Inflammatory macrophage treated with lipopolysaccharide for 4 hours (primary cell): ENCODE measurements at places on chromosomes 1 and 21.

GRCh38 chr1:20875198-20875973, 88.3 kb upstream of the HP1BP3 start:
- DNase-seq, result no peak

DNA sequence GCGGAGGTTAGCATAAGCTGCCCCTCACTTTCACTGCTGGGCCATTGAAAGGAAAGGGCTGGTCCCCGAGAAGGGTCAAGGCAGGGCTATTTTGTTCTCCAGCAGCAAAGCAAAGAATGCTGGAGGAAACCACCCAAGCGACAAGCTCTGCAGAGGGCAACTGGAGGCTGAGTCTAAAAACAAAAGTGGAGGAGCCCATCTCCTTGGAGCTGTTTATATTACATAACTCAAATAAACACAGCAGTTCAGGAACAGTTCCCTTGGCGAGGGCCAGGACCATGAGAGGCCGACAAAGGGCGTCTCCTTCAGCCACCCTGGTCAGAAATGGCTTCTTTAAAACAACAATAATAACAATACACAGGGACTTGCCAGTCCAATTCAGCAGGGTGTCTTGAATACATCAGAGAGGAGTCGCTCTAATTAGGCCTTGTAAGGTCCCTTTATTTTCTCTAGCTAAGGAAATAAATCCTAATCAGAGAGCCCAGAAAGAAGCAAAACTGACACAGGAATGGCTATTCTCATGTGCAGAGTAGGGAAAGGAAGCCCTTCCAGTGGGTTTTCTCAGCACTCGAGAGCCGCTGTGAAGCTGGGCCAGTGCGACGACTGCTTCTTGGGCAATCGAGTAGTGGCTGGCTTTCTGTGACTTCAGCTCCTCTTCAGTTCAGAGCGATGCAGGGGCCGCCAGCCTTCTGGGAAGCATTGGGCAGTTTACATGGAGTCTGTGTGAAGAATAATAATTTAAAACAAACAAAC, 57.0 kb upstream of the TARBP1 start:
- DNase-seq, result no peak

GRCh38 chr1:95650631-95651030, 416.6 kb downstream of the RWDD3 start:
- DNase-seq, result no peak

DNA sequence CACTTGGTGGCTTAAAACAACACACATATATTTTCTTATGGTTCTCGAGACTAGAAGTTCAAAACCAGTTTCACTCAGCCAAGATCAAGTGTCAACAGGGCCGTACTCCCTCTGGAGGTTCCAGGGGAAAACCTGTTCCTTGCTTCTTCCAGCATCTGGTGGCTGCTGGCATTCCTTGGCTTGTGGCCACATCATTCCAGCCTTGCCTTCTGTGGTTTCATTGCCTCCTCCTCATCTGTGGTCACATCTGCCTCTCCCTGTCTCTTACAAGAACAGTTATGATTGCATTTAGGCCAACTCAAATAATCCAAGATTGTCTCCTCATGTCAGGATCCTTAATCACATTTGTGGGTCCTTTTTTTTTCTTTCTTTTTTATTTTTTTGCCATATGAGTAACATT, 240.7 kb upstream of the HOOK1 start:
- no peak for DNase-seq

DNA sequence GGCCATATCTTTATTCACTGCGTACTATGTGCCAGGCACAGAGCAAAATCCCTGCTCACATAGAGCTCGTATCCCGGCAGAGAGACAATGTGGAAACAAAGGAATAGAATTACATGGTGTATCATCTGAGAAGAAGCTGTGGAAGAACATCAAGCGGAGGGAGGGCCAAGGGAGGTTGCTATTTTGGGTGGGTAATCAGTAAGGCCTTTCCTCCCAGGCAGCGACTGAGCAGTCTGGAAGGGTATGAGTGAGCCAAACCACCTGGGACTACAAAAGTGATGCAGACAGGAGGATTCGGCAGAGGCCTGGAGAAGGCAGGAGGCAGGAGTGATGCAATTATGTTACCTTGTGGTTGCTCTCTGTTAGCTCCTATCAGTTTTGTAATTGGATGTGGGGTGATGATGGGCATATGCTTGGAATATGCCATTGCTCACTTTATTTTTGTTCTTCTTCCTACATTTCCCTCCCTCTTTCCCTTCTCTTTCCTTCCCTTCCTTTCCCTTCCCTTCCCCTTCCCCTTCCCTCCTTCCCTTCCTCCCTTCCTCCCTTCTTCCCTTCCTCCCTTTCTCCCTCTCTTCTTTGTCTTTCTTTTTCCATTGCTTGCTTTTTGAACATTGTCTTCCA, 172.9 kb downstream of the DISC1 start:
- no peak for DNase-seq

GRCh38 chr1:231393668-231394067, 28.4 kb downstream of the EGLN1 start:
- DNase-seq, result no peak

DNA sequence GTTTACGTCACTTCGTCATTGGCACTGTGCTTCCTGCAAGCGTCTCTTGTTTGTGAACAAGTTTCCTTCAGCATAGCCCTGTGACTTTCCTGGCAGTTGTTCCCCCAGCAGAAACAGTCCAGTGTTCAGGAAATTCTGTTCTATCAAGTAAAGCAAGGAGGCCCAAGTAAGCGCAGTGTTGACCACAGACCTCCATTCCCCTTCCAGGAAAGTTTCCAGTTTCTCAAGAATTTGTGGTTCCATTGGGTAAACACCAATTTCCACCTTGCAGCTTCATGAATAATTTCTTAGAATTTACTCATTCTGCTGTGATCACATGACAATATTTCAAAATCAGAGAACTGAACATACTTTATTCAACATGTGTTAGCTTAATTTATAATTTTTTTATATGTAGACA, 88.5 kb upstream of the ETV3 start:
- DNase-seq, result no peak

- DNase-seq, result no peak
Observed at GRCh38 chr1:165577707-165578106, 33.9 kb downstream of the LRRC52 start.

GRCh38 chr1:205913451-205914154, 29.7 kb downstream of the SLC26A9 start:
- no peak for DNase-seq

GRCh38 chr1:39571178-39571483, 5.5 kb downstream of the PABPC4 start:
- no peak for DNase-seq

- no peak for DNase-seq
Observed at GRCh38 chr21:32599526-32599925, 12.7 kb downstream of the CFAP298 start.

GRCh38 chr21:37075214-37075770, 2.2 kb downstream of the TTC3 start:
- no peak for DNase-seq

DNA sequence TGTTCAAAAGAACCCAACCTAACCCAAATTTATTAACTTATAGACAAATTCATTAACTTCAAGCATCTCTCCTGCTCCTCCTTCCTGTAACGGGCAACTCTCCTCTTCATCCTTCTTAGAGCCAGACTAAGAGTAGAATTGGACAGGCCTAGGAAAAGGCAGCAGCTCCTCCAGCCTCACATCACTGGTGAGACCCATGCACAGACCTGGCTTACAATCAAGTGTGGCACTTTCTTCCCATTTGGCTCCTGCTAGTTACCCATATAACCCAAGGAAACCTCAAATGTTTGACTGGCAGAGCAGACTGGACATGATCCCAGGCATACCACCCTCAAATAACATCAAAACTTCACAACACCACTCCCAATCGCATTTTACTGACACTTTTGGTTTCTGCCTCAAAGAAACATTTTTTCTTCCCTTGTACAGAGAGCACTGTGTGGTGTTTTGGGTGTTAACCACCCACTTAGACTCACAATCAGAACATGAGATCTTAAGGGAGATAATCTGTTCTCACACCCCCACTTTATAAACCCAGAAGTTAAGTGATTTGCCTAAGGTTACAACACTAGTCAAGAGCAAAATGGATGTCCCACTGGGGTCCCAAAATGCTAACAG, 101.4 kb downstream of the SIPA1L2 start:
- no peak for DNase-seq

DNA sequence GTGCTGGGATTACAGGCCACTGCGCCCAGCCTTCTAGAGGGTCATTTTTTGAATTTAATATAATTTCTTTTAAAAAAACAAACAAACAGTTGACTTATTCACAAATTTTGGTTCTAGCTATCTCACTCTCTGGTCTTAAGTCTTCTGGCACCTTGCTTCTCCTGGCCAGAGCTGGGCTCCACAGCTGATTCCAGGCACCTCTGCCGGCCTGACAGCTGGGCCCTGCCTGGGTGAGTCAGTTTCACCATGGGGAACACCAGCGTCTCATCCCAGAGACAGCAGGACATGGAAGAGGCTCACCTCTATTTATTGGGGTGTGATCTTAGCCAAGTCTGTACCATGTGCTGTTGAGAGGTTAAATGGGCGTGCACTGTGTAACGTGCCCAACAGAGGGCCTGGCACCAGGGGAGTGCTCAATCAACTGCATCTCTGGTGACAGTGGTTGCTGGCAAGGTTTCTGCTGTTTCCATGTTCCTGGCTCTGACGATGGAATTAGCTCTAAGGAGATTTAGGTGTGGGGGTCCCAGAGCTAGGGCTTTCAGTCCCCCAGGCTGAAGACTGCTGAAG, 956 bp downstream of the CPLANE2 start:
- DNase-seq, result peak; percentile 14

- DNase-seq, result peak; percentile 48
Observed at GRCh38 chr1:186304982-186305949, 69.8 kb downstream of the TPR start.

- peak; percentile 91 for DNase-seq
Observed at GRCh38 chr1:97901017-97901658, 19.7 kb downstream of the DPYD start.

DNA sequence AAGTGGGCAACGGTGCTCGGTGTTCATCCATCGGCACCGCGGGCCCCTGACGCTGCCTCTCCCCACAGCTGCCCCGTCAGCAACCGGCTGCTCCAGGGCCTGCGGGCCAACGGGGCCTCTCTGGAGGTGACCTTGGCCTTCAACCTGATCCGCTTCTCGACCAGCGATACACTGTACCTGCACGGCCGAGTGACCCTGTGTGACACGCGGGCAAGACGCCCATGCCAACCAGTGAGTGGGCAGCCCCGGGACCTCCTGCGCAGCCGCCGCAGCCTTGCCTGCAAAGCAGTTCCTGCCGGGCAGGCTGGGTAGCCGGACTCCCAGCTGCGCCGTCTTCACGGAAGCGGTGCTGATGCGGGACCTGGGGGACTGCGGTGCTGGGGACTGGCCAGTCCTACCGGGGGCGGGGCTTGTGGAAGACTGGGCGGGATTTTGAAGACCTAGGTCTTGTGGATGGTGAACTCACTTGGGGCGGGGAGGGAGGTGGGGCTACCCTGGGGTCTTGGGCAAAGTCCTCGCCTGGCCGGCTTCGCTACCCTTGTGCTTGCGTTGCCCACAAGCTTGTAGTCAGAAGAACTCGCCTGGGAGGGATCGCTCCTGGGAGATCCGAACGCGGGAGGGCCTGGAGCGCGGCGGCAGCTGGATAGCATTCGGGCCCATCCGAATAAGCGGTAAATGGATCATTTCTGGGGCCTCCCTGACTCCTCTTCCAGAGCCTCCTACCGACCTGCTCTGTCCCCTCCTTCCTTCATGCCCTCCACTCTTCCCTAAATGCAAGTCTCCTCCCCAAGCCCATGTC, 8.8 kb upstream of the CEP85 start:
- peak; percentile 51 for DNase-seq

GRCh38 chr1:65027666-65028358, 61.5 kb upstream of the JAK1 start:
- no peak for DNase-seq

DNA sequence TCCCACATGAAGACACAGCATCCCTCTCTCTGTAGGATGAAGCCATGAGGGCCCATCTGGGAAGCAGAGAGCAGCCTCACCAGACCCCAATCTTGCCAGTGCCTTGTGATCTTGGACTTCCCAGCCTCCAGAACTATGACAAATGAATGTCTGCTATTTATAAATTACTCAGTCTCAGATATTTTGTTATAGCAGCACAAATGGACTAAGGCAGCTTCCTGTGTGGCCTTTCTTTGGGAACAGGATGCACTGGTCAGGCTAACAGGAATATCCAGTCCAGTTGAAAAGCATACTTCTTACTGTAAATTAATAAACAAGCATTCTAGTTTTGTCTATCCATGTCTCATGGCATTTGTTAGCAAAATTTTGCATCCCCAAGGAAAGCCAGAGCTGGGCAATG, 134.1 kb upstream of the ETV3 start:
- no peak for DNase-seq

DNA sequence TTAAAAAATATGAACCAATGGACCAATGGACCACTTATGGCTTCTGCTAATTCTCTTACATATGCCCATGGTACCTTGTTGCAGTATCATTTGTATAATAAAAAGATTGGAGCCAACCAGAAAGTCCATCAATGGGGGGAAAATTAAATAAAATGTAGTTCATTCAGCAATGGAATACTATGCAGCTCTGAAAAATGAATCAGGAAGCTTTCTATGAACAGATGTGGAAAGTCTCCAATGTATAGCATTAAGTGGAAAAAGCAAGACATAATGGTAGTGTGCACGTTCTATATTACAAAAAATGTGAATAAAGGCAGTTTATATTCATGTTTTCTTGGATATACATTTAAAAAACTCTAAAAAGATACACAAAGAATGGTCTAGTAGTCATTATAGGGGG, 101.3 kb downstream of the KCNJ15 start:
- no peak for DNase-seq

GRCh38 chr1:62281922-62282555, 37.2 kb downstream of the KANK4 start:
- no peak for DNase-seq

DNA sequence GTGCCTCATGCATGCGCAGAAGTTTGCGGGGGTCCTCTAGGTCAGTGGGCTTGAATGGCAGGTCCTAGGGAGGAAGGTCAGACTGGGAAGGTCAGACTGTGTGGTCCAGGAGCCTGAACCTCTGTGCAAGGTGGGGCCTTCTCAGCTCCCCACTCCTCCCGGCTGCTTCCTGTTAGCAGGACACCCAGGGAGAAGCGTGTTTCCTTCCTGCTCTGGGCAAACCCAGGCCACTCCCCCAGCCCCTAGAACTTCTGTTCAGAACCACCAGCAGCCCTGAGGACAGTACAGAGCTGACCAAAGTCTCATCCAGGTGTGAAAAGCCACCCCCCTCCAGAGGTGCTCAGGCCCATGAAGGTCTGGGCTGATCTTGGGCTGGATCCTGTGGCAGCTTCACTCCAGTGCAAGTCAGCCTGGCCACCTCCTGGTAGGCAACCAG, 29.9 kb downstream of the NAV1 start:
- no peak for DNase-seq

DNA sequence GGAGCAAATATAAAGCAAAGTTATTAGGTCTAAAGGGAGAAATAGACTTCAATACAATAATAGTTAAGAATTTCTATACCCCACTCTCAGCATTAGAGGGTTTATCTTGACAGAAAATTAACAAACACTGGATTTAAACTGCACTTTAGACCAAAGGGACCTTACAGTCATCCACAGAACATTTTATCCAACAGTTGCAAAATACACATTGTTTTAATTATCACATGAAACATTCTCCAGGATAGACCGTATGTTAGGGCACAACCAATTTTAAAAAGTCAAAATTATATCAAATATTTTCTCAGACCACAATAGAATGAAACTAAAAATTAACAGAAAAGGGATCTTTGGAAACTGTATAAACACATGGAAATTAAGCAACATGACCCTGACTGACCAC, 384.5 kb upstream of the C1orf87 start:
- DNase-seq, result no peak
